ENCODE measurements at places on chromosomes 3 and 15.

DNA sequence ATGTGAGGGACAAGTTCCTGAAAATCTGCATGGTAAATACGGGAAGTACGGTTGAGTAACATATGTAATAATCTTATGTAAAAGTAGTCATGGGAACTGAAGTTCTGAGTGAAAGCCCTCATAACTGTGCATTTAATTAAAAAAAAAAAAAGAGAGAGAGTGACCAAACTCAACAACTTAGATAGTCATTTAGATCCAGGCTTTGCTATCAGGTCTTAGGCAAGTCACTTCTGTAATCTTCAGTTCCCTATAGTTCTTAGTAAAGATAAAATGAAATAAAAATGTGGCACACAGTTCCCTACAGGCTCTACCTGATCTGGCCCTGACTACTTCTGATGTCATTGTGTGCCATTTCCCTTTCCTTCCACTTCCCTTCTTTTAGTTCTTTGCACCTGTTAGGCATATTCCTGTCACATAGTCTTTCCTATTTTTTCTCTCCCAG is 15.0 kb downstream of the RNF111 start:
- DNase-seq = no peak

GRCh38 chr15:73081321-73081958 is 29.2 kb downstream of the NEO1 start:
- peak; percentile 47 for DNase-seq

DNA sequence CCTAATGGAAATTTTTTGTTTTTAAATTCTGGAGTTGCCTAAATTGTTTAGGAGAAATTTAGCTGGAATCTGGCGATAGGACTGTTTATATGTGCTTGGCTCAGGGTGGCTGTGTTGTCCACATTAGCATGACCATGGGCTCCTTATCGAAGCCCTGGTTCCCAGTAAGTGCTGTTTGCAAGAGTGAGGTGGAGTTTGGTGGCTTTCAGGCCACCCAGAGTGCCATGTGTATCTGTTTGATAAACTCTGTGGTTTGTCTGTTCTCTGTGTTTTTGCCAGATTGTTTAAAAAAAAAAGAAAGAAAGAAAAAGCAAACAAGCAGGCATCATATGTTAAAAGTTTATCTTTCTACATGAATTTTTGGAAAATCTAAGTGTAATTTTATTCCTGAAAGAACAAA is 51.5 kb downstream of the PLCL2 start:
- DNase-seq = no peak

DNA sequence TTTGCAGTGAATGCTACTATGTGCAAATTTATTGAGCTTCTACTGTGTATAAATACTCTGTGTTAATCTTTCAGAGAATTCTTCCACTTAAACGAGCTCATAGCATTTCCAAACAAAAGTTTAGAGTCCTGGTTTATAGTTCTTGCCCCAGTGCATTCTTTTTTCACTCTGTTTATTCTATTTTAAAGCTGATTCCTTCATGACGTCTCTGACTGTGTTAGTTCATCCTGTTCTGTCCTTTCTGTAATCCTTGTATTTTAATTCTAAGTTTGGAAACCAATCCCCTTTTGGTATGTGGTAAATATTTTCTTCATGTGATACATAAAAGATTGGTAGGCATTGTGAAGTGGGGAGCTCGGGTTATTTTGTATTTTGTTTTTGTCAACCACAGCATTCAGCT is 18.7 kb downstream of the P2RY14 start:
- DNase-seq = no peak

DNA sequence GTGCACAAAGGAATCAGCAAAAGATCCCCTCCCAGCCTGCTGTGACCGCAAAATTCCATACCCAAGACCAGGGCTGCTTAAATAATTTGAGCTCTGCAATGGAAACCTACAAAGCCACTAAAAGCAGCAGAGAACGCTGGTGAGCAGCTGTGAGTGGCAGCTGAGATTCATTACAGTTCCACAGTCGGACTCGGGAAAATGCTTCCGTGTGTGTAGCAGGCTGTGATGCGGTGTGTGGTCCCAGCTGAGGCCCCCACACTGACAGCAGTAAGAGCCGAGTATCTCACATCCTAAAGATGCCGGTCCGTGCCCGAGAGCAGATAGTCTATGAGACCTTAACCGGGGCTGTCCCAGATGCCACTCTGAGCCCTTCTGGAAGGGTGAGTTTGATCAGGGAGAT is 37.4 kb downstream of the TM2D3 start:
- no peak for DNase-seq

DNA sequence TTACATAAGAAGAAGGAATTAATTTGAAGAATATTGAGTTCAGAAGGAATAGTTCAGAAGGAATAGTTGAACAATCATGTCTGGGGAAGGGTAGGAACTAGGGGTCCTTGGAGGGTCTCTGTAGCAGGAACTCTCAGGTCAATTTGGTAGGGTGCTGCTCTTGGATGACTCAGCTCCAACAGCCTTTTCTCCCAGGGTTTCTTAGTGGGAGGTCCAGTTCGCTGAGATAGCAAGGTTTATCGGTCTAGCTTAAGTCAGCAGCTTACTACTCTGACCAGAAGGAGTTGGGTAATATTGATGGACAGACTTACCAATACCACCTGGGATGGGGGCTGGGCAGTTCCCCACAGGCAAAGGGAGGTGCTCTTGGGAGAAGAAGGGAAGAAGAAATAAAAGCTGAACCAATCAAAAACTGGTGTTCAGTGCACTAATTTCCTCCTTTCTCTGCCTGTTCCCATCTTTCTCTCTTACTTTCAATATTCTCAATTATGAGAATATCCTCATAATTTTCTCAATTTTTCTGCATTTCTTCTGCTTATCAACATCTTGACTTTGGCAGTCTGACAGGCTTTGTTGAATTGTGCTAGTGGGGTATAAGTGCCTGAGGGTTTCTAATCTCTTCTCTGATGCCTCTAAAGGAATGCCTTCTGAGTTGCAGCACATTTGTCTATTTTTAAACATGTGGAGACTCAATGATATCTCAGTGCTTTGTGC is 14.4 kb upstream of the MITF start:
- no peak for DNase-seq

DNA sequence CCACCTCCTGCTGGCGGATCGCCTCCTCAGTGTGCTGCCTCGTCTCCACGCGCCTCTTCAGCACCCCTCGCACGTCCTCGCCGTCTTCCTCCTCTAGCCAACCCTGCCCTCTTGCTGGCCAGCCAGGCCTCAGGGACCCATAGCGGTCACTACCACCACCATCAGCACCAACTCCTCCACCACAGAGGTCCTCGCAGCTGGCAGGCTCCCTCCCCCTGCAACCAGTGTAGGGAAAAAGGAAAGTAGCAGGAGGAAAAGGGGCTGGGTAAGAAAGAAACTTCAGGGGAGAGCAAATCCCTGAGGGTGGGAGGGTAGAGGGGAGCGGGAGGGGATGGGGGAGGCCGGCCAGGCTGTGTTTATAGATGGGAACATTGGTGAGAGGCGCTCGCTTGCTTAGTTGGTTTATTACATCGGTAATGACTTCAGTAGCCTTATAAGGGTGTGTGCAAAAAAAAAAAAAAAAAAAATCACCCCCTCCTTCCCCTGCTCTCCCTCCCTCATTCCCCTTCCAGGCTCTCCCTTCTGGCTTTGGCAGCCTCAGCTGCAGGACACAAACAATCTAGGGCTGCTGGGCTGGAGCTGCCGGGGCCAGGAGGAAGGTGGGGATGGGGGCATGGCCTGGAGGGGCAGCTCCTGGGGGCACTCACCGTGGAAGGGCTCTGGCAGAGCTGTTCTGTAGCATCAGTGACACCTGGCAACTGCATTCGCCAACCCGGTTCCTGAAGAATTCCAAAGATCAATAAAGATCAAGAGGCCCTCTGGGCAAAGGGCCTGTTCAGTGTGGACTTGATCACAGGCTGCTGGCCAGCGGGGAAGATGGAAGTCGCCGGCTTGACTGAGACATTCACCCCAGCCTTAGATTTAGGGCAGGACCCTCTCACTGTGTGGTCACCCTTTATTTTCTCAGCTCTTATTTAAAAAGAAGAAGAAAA is 116.2 kb upstream of the HACD2 start:
- DNase-seq = no peak

GRCh38 chr3:30075514-30075913 is 530.9 kb upstream of the TGFBR2 start:
- no peak for DNase-seq

GRCh38 chr3:97793420-97794019 is 28.3 kb upstream of the CRYBG3 start:
- DNase-seq = peak; percentile 64

DNA sequence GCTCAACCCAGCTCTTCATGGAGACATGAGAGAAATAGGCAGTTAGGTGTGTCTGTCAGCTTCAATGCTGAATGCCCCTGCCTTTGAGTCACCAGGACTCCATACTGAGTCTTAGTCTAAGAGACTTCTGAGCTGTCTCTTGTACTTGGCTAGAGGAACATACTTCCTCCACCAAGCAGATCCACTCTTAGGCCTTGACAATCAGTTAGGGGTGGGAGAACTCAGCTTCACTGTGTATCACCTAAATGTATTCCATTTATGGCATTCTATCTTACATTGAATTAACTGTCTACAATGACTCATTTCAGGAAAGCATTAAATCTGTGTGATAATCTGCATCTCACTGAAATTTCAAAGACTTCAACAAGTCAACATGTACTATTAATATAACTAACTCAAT is 66.0 kb downstream of the STAC start:
- no peak for DNase-seq

DNA sequence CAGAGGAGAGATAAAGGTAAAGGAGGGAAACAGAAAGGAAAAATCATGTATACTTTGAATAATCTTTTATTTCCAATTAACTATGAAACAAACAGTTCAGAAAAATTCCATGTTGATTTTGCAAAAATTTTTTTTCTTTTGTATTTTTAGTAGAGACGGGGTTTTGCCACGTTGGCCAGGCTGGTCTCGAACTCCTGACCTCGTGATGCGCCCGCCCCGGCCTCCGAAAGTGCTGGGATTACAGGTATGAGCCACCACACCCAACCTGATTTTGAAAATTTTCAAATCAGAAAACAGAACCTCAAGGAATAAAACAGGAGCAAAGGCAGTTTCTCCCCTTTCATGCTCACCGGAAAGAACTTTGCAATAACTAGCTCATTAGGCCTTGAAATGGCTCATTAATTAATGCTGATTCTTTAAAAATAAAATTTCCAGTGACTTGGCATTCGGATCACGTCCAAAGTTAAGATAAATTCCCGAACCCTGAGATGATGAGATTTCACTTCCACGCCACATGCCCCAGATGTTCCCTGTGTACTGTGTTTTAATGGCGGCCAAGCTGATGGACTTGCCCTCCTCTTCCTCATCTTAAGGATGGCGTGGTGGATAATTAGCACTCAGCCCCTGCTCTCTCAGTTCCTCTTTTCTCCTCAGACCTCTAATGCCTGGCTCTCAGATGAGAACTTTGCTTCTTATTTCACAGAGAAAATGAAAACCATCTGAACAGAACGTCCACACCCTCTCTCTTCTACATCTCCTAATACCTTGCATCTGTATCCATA is 10.8 kb downstream of the BCL2L10 start:
- DNase-seq = no peak

- DNase-seq = no peak
These were observed 44.6 kb downstream of the FMN1 start for GRCh38 chr15:33149919-33150318.

- DNase-seq = no peak
These were observed 190.5 kb upstream of the P2RY1 start for GRCh38 chr3:152644478-152644877.

DNA sequence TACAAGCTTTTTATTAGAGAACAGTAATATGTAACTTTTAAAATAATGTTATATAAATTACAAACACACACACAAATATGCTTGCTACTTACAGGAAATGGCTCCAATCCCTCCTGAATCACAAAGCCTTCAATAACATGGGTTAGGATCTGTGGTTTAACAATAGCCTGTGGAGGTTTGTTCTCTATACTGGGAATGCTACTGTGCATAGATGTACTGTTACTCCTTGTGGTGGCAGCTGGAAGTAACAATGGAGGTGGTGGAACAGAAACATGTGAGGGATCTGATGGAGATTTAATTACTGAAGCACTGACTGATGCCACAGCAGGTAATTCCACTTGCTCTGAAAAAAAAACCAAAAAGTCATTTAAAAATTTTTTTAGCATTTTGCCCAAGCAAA is 64.4 kb downstream of the PHC3 start:
- no peak for DNase-seq

GRCh38 chr3:124593442-124593829 is 136.8 kb upstream of the UMPS start:
- no peak for DNase-seq

GRCh38 chr3:82960379-82960778 is 1198.9 kb upstream of the GBE1 start:
- no peak for DNase-seq

DNA sequence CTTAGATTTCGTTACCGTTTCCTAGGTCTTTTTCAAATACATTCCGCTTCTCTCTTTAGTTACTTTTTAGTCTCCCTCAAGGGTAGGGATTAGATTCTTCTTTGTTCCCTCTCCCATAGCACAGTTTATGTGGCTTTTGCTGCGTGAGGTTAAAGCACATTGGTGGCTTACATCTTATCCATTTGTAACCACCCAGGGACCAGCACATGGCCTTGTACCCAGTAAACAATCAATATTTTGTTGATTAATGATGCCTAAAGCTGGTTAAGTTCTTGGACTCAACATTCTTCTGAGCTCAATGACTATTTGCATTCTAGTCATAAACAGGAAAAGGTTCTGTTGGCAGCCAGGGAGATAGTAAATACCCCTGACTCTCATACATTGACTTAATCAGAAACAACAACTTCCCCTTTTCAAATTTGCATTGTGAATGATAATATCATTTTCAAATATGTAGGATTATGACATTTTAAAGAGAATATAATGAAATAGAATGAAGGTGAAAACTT is 60.2 kb downstream of the CACNA1D start:
- DNase-seq = no peak

GRCh38 chr3:430186-430585 is 233.6 kb downstream of the CHL1 start:
- no peak for DNase-seq

DNA sequence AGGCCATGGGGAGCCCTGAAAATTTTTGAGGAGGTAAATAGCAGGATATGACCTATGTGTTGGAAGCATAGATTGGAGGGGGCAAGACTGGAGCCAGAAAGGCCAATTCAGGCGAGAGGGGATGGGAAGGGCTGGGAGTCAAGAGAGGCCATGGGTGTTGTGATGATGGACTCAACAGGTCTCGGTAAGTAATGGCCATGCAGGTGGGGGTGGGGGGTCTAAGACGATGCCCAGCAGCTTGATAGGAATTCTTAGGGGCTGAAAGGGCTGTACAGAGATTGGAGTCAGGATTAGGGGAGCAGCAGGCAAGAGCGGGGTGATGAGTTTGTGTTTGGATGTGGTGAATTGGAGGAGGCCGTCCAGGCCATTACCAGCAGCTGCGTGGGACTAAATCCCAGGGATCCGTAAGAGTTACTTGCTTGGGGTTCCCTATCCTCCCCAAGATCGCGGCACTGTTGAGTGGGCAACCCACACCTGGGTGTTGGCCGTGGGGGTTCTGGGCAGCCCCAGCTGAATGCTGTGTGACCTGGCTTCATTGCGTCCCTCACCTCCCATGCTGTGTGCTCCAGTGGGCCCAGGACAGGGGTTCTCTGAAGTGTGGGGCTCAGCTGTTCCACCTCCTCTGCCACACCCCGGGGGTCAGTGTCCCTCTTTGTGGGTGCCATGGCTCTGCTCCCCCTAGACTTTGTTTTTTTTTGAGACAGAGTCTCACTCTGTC is 41.8 kb upstream of the CHRNB4 start:
- DNase-seq = no peak

- no peak for DNase-seq
These were observed 20.1 kb upstream of the MAGEF1 start for GRCh38 chr3:184731786-184732537.
